ENCODE measurements at places on chromosomes 6 and 20. TPM values are rescaled to one million over a fixed set of nuclear protein-coding genes. Genes with fewer than 3 reads are reported as not detected.

- DNase-seq = no peak
These were observed at the start of gene LTA for GRCh38 chr6:31572041-31572911. Gene LTA (plus strand): TSS chr6:31572289. CDS start chr6:31572743, 454 bp downstream.

DNA sequence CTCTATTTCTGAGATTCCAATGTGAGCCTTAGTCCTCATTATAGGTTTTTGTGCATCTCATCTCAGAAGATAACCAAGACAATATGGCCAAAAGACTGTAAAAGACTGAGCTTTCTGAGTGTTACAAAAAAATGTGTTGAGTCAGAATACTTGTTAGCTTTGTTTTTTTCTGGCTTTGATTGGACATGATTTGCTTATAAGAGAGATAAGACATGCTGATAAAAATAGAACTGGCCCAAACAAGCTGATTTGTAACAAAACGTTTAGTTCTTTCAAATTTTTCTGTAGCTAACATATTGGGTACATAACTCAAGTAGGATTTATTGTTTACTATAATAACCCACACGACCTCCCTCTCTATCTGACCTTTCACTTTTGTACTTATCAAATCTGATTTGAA, 32.9 kb downstream of the FILIP1 start:
- DNase-seq = no peak

- DNase-seq = no peak
These were observed 96.8 kb downstream of the B3GAT2 start for GRCh38 chr6:70860045-70860444.

DNA sequence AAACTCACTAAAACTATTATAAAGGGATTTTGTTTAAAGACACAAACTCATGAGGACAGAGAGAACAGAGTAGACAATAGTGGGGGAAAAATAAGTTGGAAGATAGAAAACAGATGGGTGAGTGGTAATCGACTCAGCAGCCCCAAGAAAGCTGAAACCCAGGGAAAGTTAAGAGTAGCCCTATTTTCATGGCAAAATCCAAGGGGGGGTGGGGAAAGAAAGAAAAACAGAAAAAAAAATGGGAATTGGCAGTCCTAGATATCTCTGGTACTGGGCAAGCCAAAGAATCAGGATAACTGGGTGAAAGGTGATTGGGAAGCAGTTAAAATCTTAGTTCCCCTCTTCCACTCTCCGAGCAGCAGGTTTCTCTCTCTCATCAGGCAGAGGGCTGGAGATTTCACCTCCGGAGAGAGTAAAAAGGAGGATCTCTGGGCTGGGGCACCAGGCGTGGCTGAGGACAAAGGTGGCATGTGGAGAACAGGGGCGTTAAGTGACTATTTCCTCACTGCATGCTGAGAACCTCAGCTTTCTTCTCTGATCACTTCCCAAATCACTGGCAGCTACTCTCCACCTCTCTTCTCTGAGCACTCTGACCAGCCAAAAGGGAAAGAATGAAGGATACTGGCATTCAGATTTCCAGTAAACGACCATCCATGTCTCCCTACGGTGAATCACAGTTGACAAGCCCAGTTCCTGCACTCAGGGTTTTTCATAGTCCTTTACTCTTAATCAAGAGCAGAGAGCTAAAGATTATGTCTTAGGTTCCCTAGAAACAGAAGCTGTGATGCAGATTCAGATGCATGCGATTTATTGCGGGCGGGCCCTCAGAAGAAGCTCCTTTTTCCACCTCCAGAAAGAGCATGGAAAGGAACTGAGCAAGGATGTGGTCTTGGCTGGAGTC, 7.3 kb upstream of the RNF24 start:
- DNase-seq = peak; percentile 50

GRCh38 chr6:158911746-158912480, 88.1 kb downstream of the RSPH3 start:
- DNase-seq = no peak

DNA sequence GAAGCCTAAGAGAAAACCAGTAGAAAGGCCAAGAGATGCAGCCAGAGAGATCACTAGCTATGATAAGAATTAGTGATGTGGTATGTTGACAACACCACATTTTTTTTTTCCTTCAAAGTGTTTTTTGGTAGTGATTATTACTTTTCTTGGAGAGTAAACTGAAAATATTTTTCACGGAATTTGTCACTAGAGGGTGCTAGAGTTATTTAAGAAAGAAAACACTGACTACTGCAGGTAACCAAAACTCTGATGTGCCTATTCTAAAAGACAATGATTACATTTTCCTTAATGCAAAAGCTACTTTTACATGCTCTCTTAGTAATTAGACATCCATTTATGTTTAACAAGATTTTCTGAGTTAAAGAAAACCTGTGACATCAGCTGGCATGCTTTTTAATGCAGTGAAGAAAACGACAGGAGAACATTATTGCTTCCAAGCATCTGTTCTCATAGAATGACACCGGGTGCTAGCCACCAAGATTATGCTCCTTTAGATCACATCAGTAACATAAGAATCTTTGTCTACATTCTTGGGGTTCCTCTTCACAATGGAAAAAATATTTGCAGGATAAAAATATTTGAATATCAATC, 28.8 kb downstream of the RWDD2A start:
- DNase-seq = peak; percentile 26

DNA sequence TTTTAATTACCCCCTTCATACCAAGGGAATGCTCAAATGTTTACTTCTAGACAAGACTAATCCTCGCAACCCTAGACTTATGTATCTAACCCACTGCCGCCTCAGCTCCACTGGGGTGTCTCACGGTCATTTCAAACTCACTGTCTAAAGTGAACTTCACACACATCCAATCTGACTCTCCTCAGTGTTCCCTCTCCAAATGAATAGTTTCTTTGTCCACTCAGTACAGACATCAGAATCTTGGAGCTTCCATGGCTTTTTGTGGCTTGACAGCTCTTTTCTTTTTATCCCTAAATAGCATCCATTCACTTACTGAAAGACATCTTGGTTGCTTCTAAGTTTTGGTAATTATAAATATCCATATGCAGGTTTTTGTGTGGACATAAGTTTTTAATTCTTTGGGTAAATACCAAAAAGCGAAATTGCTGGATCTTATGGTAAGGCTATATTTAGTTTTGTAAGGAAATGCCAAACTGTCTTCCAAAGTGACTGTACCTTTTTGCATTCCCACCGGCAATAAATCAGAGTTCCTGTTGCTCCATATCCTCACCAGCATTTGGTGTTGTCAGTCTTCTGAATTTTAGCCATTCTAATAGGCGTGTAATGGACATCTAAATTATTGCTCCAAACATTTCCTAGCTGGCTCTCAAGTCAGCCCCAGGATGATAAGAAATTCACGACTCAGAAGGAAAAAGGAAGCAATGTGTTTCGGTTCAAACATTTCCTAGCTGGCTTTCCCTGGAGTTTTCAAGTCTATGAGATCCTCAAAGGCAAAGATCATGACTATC, 73.1 kb downstream of the DNAAF9 start:
- DNase-seq = no peak

- no peak for DNase-seq
These were observed 535.4 kb downstream of the EPM2A start for GRCh38 chr6:145199961-145200360.

The WFDC12 gene
- polyA plus RNA-seq = not detected

The SH3BGRL2 gene
- polyA plus RNA-seq = 6.4 TPM
